ENCODE measurements at places on chromosomes 7 and 10.

DNA sequence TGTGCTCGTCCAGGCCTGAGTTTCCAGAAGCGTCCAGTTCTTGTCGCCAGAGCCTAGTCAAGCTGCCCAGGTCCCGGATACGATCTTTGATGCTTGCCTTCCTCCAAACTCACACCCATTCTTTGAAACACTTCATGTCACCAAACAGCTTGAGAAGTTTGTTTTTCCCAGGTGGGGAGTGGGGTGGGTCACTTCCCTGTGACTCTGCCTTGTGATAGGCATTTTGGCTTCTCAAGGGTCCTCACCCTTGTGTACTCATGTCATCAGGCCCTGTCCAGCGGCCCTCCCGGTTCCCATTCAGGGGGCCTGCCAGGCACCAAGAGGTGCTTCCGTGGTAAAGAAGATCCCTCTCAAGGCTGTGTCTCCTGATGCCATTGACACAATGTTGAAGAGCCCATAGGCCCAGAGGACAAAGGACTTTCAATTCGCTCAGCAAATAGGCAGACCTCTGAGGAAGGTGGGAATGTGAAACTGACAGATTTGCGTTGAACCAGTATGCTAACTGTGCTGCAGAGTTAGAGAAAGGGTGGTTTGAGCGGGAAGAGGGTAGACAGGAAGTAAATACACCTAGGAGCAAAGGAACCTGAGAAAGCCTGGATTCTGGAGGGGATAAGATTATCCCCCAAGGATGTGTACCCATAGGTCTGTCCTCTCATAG lies 24.7 kb upstream of the SFTPA1 start:
- DNase-seq: no peak

- DNase-seq: no peak
Measured at GRCh38 chr10:71620642-71621041, 98.9 kb downstream of the C10orf105 start.

DNA sequence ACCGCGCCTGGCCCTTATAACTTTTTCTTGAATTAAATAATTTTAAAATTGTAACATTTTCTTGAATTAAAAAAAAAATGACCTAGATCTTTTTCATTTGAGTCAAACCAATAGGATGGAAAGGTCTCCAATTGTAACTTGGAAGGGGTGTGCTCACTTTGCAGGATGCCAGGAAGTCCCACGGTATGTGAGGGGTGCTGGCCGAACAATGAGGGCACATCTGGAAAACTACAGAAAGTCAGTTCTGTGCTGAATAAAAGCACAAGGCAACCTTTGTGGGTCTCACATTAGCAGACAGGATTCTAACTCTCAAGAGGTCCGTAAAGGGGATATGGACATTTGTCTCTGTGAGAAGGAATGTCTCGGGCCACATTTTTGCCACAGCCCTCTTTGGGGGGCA lies 52.8 kb upstream of the PDLIM1 start:
- DNase-seq: no peak

GRCh38 chr10:114767101-114767985 lies 54.2 kb upstream of the FHIP2A start:
- no peak for DNase-seq

All from stimulated activated CD8-positive, alpha-beta memory T cell treated with anti-CD3 and anti-CD28 coated beads, Interleukin-15, amount 100 ng/mL, for 48 hours (primary cell).